Activated CD4-positive, alpha-beta T cell treated with anti-CD3 and anti-CD28 coated beads, Interleukin-2, amount 50 U/mL, for 4 hours (primary cell): ENCODE measurements at places on chromosomes 2 and 18.

- DNase-seq = no peak
Measured at GRCh38 chr18:61605376-61606067, 272.3 kb downstream of the CDH20 start.

- DNase-seq = no peak
Measured at GRCh38 chr2:190334479-190335224, 8.7 kb upstream of the INPP1 start.

DNA sequence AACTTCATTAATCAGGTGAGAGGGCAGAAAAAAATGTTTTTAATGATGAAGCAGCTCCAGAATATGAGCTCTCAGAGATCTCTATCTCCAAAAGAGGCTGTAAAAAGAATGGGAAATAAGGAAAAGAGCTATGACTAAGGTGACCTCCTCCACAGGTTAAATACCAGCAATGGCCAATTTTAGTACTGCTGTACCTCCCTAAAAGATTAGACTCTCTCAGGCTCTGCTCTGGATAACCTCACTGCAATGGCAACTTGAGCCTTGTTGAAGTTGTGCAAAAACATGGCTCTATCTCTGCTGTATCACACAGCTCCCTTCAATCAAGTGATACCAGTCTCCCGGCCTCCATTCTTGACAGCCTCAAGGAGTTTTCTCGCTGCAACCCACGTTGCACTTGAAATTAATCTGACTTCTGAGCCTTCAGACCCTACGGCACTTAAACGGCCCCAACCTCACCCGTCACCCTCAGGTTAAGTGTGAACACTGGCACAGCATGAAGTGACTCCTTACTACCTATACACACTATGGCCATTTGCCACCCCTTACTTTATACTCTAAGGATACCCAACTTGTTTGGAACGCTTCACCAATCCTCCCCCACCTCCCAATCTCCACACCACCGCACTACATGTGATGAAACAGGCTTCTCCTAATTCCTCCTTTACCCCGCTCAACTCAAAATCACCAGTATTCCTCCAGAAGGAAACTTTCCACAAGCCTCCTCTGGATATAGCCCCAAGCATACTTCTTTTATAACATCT, 36.3 kb downstream of the SMAD2 start:
- DNase-seq = no peak

- DNase-seq = no peak
Measured at GRCh38 chr2:161571051-161571429, 53.2 kb upstream of the SLC4A10 start.

- no peak for DNase-seq
Measured at GRCh38 chr2:69132960-69133590, 120.1 kb downstream of the ANTXR1 start.

- no peak for DNase-seq
Measured at GRCh38 chr2:2191110-2191707, 139.9 kb downstream of the MYT1L start.

- DNase-seq = no peak
Measured at GRCh38 chr18:76314015-76314414, 181.0 kb downstream of the ZNF516 start.

GRCh38 chr18:49682173-49682802, 120.4 kb downstream of the LIPG start:
- DNase-seq = no peak
